ENCODE measurements at places on chromosomes 7 and 10. TPM values are rescaled to one million over a fixed set of nuclear protein-coding genes. Genes with fewer than 3 reads are reported as not detected.

The TMEM196 gene
- total RNA-seq = 14.9 TPM

The CBLL1 gene
- total RNA-seq = 20.0 TPM

The NEUROG3 gene
- total RNA-seq = 0.48 TPM

The VIPR2 gene
- total RNA-seq = not detected

The UNC5B gene
- 13.7 TPM for total RNA-seq

The PBLD gene
- 8.9 TPM for total RNA-seq

The CCDC172 gene
- total RNA-seq = 2.9 TPM

The PIK3AP1 gene
- 18.3 TPM for total RNA-seq

The CNPY1 gene
- total RNA-seq = 0.96 TPM

The ANKRD61 gene
- total RNA-seq = not detected

The SUN3 gene
- not detected for total RNA-seq

The CPA2 gene
- total RNA-seq = 1.9 TPM

The FMC1 gene
- 5.5 TPM for total RNA-seq

The SPDYE16 gene
- total RNA-seq = 3.6 TPM

The PTN gene
- total RNA-seq = 25.8 TPM

The HECW1 gene
- 4.1 TPM for total RNA-seq

The FAM25C gene
- not detected for total RNA-seq

The MEOX2 gene
- 6.5 TPM for total RNA-seq

The CLDN3 gene
- total RNA-seq = 0.72 TPM

The SPDYE18 gene
- total RNA-seq = not detected

The FAM20C gene
- 23.4 TPM for total RNA-seq

The GJC3 gene
- not detected for total RNA-seq

The ZNF503 gene
- total RNA-seq = 10.1 TPM

The PNLIPRP1 gene
- 2.9 TPM for total RNA-seq

The NPTX2 gene
- total RNA-seq = 14.7 TPM

The MYH16 gene
- total RNA-seq = not detected

All from umbilical cord (tissue), 2 donors.